Activated CD4-positive, alpha-beta T cell treated with anti-CD3 and anti-CD28 coated beads, Interleukin-2, amount 50 U/mL, for 24 hours (primary cell): ENCODE measurements at places on chromosomes 3 and 15.

- DNase-seq: no peak
Measured at GRCh38 chr3:15380980-15381890, 46.1 kb downstream of the METTL6 start.

- DNase-seq: no peak
Measured at GRCh38 chr3:153145454-153145853, 16.6 kb upstream of the RAP2B start.

DNA sequence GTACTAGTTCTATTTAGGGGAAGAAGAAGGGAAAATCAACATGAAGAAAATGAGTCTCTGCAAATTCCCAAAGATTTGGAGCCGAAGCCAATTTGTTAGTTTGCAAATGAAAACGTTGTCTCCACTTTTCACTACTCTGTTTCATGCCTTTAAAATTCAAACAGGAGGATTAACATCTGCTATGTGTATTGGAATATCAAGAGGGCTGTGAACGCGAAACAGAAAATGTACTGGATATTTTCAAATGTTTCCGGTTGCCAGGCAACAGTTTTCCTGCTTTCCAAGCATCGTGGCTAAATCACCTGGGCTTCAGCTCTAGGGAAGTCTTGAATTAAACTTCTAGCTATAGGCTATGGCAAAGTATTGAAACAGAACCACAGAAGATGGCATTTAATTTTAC lies 172.8 kb downstream of the KCNMB2 start:
- no peak for DNase-seq

- no peak for DNase-seq
Measured at GRCh38 chr3:16817197-16817596, 67.6 kb upstream of the PLCL2 start.

GRCh38 chr3:142641504-142641903 lies 45.3 kb downstream of the PLS1 start:
- no peak for DNase-seq

DNA sequence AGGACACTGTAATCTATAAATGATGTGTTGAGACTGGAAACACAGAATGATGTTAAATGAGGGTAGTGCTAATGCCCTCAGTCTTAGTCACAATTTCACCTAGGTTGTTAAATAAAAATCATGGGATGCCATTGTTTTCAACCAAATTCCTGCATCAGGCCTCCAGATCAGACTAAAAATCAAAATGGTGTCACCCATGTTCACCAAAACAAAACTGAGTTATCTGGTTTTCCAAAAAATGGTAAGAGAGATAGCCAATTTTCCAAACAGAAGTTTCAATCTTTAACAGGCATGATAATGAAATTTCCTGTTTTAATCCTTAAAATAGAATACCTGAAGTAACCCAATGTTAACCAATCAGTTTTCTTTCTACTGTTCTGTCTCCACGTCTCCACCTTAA lies 2.2 kb upstream of the PIAS1 start:
- DNase-seq: no peak

DNA sequence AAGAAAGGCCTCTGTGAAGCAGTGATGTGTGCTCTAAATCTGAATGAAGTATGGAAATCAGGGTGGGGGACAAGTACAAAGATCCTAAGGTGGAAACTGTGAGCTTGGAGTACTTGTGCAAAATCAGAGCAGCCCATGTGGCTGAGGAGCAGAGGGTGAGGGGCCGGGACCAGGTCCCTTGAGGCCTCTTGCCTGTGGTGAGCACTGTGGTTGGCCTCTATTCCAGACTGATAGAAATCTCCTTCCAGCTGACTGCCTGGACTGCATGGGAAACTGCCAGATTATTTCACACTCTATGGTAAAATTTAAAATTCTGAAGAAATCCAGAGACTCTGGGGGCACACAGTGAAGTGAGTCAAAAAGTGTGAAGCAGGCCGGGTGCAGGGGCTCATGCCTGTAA lies 81.4 kb downstream of the TM4SF4 start:
- no peak for DNase-seq

GRCh38 chr3:23991683-23992628 lies 46.9 kb downstream of the NR1D2 start:
- DNase-seq: no peak

DNA sequence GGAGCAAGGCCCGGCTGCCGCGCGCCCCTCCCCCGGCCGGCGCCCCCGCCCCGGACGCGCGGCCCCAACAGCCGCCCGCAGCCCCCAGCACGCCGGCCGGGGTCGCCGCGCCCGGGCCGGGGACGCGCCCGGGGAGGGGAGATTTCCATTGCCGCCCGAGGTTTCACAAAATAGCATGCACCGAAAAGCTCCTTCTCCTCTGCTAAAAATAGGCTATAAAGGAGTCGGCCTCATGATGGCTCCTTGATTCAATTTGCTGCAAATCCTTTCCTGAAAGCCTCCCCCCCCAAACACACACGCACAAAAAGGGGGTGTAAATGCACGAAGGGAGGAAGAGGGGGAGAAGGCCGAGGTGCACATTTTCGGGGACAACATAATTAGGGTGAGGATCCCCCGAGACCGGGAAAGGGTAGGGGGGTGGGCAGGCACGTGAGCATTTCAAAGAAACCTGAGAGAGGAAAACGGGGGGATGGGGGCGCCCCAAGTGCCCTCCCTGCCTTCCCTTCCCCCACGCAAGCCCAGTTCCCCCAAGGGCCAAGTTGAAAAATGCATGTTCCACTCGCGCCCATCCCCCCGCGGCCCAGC lies 734 bp downstream of the TBL1XR1 start:
- peak; percentile 51 for DNase-seq

DNA sequence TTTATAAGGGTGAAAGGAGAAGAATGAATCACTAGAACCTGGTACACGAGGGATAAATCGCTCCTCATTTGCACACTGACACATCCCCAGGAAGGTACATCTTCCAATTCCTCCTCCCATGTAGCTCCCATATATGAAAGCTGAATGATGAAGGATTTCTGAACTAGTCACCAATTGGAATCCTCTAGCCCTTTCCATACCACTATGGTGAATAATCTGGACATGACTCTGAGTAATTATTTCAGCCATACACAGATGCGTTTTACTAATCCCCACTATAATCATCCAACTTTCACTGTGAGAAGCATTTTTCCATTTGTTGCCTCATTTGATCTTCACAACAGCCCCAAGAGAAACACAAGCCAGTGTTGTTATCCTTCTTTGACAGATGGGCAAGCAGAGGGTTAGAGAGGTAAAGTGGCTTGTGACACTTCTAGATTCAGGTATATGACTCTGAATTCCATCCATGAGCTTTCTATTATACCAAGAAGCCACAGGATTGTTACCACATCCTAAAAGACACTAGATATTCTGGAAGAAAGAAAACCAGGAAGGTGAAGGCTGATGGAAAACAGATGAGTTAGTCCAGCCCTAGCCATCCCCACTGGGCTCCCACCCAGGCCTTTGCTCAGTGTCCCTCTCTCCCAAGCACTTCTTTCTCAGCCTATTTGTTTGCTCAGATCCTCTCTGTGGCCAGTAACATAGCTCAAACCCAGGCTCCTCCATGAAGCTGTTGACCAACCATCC lies 22.2 kb upstream of the BCL6 start:
- no peak for DNase-seq

- no peak for DNase-seq
Measured at GRCh38 chr3:47323431-47324277, 40.9 kb downstream of the KLHL18 start.

DNA sequence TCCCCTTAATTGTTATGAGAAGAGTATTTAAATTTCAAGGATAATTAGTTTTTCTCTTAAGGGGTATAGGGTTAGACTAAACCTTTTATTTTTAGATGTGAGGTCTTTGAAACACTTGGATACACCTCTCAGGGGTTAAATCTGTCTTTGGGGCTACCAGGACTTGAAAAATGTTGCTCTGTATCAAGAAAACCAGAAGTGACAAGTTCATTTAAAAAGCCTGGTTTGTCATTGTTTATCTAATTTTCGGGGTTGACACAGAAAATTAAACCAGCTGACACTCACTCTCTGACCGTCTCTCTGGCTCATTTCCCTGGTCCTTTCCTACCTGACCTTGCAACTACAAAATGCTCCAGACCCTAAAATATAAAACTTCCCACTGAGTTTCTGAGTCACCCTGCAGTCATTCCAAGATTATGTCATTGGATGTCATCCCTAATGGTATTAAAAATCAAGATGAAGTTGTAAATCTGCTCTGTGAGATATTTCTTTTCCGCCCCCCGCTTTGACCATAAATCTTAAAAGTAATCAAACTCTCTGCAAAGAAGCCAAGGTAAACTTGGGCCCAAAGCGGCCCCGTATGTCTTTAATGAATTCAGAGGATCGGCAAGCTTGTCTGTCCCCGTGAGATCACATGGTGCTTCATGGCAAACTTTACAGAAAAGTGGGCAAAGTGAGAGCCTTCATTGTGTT lies 32.9 kb upstream of the SKOR1 start:
- DNase-seq: no peak
